ENCODE measurements at places on chromosomes 13 and 19.

DNA sequence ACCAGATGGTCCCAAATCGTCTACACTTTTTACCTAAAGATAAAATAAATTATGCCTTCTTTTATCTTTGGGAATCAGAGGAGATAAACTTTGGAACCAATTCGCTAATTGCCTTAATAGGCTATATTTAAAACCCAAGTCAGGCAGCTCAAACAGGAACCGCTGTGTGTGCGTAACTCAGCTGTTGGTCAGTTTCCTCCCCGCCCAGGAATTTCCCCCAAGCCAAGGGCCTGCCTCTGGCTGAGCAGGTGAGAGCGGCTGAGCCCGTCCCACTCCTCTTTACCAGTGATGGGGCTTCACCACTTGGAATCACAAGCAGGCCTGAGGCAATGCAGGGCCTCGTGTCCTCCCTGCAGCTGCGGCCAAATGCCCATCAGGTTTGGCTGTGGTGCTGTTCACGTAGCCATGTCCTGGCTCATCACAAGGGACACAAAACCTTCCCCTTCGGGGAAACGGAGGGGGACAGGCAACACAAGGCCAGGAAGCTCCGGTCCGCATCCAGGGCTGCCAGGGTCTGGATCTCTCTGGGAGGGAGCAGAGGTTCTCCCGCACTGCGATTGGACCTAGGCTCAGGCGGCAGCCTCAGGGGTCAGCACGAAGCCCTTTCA lies 503 bp upstream of the SLC7A9 start:
- DNase-seq: no peak

DNA sequence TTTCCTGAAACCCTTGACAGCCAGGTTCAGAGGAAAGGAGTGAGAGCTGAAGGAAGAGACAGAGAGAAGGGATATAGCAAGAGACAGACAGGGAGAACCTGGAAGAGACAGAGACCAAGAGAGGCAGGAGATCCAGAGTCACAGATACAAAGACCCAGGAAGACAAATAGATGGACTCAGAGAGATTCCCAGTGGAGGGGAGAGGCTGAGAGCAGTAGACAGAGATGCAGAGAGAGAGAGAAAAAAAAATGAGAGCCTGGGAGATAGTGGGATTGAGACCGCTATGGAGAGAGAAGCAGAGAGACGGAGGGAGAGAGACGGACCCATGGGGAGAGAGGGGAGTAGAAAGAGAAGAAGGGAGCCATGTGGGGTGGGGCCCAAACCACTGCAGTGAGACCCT lies 763 bp downstream of the FXYD7 start:
- DNase-seq: no peak

DNA sequence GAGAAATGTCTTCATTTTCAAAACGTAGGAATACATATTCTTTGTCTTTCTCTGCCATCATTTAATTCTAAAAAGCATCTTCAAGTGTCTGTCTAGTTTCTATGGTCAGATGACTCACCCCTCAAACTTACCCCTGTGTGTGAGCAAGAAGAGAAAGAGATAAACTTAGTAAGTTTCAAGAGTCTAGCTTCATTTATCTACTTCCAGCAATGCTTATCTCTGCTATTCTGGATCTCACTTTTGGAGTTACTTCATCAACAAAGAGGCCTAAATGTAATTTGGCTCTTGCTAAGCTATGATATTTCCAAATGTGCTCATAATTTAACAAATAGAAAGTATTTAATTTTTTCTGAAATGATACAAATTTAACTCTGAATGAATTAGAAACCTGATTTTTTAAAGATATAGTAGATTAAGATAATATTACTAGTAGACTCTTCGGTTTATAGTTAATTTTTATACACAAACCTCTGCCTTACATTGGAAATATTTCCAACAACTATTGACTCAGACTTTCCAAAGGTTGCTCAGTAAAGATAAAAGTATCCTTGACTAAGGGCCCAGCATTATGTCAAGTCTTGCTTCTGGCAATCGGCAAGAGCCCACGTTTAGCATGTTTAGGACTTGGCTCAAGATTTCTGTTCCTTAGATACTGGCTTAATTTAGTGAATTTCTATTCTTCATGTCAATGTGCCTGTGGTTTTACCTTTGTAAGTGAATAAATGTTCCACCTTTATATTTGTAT lies 1511.0 kb upstream of the SLC10A2 start:
- no peak for DNase-seq

GRCh38 chr13:29024783-29025182 lies 204.6 kb downstream of the MTUS2 start:
- no peak for DNase-seq

DNA sequence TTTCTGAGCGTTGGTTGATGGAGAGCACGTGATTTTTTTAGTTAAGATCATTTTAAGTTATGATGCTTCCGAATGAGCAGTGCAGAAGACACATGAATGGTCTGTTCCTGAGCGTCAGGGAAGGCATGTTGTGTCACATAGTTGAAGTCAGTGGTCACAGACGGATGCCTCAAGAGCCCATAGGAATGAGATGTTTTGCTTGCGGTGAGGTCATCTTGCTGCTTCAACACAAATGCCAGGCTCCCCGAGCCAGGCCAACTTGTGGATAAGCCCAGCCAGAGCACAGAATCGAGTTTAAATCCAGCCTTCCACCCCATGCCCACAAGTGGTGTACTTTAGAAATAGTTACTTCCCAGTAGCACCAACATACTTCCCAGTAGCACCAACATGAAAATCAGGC lies 5.4 kb downstream of the UPF3A start:
- no peak for DNase-seq

DNA sequence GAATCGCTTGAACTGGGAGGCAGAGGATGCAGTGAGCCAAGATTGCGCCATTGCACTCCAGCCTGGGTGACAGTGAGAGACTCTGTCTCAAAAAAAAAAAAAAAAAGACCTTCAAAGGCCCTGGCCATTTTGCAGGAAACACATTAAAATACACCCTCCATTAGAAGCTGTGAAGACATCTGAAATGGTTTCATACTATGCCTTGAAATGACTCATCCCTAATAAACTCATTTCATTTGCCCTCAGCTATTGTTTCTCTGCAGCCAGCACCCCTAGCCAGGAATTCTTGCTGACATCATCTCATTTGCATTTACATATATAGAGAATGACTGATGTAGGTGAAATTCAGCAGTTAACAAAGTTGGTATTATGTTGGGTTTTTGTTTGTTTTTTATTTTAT lies 8.7 kb downstream of the EML2 start:
- no peak for DNase-seq

DNA sequence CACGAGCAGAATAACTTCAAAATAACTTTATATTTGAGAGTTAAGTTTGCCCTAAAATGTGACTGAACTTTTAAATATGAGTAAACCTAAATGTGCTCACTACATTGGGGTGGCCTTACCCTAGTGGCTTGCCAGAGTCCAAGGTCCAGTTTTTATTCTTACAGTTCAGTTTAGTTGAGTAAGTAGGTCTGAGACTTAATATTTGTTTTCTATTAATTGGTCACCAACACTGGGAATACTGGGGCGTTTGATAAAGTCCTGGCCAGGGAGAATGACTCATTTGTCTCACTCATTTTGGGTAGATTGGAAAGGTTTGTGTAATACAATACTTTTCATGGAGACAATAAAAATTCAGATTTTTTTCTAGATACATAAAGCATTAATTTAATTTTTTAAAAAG lies 127.8 kb upstream of the SPATA13 start:
- no peak for DNase-seq

DNA sequence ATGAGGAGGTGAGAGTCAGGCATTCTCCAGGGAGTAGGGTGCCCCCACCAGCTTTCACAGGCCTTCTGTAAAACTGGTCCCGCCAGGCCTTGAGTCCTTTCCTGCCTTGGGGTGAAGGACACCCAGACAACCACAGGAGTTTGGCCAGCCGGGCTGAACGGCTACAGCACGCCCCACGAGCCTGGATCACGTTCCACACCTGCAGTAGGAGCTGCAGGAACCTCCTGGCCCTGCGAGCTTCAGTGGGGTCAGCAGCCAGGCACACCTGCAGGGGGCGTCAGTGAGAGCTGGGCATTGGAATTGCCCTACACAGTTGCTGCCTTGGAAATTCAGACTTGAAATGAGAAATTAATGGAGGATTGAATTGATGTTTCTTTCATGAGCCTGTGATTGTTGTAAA lies 45.7 kb downstream of the COL4A2 start:
- DNase-seq: no peak

DNA sequence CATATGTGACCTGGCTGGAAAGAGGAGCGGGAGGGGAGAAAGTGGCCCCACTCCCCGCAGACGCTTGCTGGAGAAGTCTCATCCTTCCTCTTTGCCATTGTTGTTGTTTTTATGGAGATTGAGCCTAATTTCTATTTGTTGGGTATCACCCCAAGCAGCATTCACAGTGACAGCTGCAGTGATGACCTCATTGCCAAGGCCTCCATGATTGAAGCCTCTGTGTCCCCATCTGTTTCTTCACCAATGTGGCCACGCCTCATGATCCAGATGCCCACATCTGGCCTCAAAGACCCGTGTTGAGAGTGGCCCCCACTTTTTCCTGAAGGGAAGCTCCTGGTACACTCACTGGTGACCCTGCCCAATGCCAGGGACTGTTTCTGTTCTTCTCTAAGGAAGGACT lies 154.2 kb downstream of the SLC7A1 start:
- DNase-seq: no peak

DNA sequence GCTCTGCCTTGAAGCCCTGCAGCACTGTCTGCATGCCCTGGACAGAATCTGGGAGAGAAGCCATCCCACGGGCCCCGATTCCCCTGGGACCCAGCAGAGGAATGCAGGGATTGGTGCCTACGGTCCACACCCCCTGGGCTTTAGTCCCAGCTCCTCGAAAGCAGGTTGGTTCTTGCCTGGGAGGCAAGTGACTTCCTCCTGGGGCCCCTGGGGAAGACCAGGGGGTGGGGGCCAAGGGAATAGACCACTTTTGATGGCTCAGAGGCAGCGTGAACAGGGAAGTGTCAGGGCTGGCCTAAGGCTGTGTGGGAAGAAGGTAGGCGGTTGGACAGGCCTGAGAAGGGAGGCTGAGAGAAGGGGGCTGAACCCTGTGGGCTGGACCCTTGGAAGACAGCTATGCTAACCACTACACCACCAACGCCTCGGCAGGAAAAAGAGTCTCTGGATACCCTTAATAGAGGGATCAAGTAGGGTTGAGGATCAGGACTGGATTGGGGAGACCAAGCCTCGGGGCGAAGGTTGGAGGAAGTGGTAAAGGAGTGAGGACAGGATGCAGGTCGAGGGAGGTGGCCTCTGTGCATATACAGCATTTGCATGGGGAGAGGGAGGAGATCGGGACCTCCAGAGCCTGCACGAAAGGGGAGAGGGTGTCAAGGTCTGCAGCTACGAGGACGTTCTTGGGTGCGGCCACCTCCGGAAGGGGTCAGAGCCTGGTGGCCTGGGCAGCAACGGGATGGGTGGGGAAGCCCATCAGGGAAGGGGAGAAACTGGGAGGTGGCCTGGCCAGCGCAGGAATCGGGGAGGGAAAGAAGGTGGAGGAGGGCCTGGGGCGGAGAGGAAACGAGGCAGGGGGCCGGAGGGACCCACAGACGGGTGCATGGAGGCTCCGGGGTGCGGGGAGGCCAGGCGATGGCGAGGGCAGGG lies 709 bp downstream of the DPP9 start:
- DNase-seq: no peak

DNA sequence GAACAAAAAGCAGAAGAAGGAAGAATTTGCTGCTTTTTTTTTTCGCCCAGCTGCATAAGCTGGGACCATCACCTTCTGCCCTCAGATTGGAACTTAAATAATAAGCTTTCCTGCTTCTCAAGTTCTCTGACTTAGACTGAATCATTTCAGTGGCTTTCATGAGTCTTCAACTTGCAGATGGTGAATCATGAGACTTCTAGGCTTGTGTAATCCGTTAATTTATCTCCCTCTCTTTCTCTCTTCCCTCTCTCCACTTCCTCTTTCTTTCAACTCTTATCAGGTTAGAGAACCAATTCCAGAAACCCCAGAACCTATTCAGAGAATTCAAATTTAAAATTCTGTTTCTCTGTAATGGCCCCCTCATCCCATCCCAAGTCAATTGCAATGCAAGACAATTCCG lies 1153.7 kb downstream of the PCDH9 start:
- no peak for DNase-seq

DNA sequence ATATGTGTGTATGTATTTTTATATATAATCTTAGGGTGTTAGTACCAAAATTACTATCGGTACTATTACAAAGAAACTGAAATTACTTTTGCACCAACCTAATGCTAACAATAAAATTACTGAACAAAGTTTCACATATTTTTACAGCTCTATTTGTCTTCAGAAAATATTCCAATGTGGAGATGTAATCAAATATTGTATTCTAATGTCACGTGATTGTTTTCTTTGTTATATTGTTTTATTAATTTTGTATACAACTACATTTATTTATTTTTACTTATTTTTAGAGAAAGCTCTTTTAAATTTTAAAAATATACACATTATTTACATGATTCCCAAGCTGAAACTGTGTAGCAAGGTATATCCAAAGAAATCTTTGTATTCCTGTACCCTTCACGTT lies 227.1 kb upstream of the KLF12 start:
- DNase-seq: no peak

DNA sequence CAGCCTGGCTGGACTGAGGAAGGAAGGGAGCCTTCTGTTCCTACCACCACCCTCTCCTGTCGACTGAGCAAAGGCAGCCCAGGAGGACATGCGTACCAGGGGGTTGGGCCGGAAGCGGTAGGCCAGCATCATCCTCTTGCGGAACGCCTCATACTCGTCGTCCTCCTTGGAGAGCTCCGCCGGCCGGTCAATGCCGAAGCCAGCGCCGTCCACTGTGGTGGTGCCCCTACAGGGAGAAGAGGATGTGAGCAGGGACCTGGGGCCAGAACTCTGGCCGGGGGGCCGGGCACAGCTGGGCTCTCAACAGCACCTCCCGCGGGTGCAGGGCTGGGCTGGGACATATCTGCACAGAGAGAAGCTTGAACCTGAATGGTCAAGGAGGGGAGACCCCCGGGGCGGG lies 3.8 kb upstream of the TM6SF2 start:
- no peak for DNase-seq

GRCh38 chr13:98293103-98293502 lies 116.0 kb upstream of the RNF113B start:
- DNase-seq: no peak

DNA sequence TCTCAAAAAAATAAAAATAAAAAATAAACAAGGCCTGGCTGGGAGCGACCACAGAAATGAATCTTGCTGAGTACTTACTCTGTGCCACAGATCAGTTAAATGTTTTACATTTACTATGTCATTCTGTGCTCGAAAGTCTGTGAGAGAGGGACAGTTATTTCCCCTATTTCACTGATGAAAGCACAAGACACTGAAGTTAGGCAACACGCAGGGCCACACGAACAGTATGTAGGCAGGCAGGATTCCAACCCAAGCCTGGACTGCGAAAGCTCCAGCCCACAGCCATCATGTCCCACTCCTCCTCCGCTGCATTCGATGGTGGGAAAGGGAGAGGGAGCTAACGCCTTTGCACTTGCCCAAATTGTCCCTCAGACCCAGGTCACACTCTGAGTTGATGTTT lies 34.2 kb downstream of the RUBCNL start:
- no peak for DNase-seq
